NCI-H1417 (cell line): ENCODE measurements at places on chromosomes 1 and 21.

DNA sequence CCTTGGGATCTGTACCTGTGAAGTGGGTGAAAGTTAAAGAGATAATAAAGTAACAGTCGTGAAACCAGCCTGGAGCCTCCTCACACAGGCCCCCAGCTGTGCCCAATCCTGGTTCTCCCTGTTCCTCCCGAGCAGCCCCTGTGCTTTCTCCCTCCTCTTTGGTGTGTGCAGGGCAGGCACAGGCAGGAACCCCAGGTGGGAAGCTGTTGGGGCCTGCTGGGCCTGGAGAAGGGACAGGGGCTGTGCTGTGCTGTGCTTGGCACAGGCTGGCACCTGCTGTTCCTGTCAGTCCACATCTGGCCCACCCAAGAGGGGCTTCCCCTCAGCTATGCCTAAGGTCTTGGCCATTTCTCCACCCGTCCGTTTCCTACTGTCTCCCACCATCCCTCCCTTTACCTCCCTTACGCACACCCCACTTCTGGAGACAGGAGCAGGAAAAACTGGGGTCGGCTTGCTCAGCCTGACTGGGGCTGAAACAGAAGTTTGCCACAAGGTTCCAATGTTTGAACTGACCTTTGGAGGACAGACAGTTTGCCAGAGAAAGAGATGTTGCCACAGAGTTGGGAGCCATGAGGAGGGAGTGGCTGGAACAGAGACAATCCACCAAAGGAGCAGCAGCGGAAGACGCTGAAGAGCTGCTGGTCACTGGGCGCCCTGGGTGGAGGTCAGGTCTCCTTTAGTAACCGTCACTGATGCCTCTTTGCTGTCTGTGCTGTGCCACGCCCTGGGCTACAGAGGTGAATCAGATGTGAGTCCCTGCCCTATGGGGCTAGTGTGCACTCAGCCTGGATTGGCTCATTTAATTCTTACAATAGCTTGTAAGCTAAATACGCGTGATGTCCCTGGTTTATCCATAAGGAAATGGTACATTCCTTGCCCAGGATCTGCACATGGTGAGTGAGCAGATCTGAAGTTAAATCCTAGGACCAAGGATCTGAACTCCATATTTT lies 18.8 kb upstream of the ARTN start:
- DNase-seq: no peak

GRCh38 chr21:34536820-34537219 lies 24.8 kb upstream of the KCNE1 start:
- DNase-seq: no peak

DNA sequence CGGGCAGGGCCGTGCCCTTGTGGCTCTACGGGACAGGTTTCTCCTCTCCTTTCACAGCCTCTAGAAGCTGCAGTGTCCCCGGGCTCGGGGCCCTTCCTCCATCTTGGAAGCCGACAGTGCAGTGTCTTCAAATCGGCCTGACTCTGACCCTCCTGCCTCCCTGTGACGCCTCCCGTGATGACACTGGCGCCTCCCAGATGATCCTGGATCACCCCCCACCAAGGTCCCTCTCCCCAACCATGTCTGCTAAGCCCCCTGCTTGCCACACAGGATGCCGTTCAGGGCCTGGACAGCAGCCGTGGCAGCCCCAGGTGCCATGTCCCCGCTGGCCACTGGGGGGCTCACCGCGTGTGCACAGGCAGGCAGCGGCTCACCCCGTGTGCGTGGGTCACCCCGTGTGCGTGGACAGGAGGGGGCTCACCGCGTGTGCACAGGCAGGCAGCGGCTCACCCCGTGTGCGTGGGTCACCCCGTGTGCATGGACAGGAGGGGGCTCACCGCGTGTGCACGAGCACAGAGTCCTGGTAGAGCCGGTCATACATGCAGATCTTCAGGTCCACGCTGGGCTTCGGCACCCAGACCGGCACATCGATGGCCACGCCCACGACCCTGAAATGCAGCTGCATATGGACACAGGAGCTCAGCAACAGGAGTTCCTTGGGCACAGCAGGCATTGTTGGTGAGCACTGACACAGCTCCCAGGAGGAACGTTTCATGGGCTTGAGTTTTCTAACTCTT lies 24.9 kb upstream of the TMEM52 start:
- DNase-seq: peak; percentile 55

DNA sequence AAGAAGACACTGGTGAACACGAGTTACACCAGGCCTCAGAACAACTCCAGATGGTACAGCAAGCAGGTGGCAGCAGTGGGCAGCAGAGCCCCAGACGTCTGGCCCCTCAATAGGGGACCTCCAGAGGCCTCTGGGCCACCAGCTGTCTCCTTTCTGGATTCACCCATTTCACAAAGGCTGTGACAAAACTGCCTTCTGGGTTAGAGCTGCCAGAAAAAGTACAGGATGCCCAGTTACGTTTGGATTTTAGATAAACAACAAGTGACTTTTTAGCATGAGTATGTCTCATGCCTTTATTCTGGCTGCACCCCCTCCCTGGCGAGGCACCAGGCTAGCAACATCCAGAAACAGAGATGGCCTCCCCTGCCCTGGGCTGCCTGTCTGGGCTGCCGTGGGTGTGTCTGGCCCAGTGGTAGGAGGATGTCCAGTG lies 30.1 kb downstream of the ITPKB start:
- DNase-seq: no peak

DNA sequence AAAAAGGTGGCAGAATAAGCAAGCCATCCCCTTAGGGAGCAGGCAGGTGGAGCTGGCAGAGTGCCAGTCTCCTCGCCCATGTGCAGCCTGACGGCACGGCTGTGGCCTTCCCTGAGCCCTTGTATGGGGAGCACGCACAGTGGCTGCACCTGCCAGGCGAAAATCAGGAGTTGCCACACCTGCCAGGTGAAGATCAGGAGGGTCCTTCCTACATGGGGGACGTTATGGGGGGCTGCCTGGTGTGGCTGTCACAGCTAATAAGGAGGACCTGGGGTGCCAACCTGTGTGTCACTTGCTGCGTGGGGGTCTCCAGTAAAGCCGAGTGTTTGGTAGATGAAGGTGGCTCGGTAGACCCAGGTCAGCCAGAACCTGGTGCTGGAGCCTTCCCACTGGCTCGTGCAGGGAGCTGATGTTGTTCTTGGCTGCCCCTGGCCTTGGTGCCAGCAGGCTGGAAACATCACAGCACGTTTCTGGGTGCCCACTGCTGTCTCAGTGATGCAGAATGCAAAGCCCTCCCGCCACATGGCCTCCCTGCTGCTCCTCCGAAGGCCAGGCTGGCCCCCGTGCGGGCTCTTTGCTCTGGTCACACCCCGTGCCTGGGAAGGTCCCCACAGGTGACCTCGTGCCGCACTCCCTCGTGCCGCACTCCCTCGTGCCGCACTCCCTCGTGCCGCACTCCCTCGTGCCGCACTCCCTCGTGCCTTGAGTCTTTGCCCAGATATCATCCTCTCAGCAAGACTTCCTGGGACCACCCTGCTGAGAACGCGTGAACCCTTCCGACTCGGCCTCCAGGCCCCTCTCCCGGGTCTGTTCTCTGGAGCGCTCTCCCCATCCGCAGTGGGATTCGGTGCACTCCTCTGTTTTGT lies 55.4 kb downstream of the SLC37A1 start:
- DNase-seq: peak; percentile 74

DNA sequence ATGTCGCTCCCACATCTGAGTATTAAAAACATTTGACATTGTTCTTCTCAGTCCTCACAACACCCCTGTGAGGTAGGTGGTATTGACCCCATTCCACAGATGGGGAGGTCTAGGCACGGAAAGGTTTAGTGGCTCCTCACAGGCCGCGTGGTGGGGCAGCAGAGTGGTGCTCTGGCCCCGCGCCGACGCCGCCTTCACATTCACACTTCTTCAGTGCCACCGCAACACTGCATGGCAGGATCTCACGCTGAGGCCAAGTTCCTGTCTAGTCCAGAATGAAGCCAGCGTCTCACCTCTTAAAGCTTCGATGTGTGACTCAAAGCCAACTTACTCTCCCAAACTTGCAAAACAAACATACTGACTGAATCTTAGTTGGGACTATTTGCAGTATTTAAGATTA lies 12.1 kb downstream of the ICMT start:
- DNase-seq: no peak
